ENCODE measurements at places on chromosomes 1 and 21.

DNA sequence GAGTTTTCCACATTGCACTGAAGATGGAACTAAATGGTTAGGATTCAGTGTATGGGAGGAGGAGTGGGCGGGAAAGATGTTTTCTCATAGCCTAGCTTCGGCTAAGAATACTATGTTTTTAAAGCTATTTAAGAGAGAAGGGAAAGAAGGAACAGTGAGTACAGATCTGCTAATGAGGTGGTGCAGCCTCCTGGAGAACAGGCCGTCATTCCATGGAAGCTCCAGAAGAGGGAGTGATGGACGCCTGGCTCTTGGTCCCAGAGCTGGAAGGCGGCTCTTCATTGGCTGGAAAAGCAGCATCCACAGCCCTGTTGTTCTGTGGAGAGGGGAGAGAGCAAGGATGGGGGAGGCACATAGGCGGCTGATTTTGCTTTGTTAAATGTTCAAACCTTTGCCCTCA, 6.9 kb downstream of the CAMK1G start:
- DNase-seq = no peak

GRCh38 chr1:21939650-21940374, 2.7 kb upstream of the HSPG2 start:
- peak; percentile 91 for DNase-seq

DNA sequence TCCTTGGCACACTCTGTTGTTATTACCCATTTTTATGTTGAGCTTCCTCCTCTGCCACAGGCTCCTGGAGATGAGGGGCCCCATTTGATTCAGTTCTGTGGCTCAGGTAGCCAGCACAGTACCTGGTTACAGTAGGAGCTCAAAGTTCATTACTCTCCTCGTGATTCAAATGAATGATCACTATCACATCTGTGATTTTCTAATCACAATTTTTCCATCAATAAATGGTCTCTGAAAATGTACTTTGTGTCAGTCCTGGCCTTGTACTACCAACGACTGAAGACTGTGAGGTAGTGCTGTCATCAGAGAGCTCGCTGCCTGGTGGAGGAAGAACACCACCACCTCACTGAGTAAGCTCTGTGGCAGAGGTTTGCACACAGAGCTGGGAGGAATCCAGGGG, 106.8 kb upstream of the JUN start:
- DNase-seq = no peak

DNA sequence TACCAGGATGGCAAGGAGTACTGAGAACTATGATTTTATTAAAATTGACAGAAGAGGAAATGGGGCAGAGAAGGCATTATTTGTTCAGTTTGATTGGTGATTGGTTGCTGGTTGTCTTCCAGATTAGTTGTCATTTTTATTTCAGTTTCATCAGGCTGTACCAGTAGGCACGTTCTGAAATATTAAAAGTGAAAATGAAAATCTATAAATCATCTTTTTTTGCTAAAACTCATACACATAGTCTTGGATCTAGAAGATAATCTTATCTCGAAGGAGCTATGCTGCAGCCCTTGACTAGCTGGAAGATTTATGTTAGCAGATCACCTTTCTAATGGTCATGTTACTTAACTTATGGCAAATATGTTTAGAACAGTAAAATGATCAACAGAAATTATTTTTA, 29.0 kb downstream of the NEK7 start:
- DNase-seq = no peak

DNA sequence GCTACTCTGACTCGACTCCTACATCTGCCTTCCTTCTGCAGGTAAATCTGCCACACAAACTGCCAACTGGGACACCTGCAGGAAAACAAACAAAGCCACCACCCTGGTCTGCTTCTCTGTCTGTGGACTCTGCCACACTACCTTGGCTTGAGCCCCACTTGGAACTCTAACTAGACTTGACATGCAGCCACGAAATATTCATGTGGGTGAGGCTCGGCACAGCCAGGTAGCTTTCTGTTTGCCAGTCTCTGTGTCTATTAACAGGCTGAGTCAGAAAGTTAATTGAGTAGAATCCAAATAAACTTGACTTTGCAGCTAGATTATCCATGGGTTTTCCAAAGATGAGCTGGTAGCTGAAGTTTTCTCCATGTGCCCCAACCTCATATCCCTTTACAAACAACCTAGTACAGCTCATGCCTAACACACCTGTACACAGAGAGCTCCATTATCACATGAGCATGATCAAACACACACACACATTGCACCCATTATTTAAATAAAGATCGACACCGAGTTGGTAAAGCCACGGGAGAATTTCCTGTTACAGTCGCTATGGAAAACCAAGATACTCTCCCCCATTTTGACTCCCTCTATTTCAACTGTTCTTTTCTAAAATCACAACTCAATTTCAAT, 808 bp downstream of the C1orf116 start:
- no peak for DNase-seq

GRCh38 chr1:245001252-245001651, 136.9 kb upstream of the HNRNPU start:
- no peak for DNase-seq

- no peak for DNase-seq
Measured at GRCh38 chr1:230853731-230854130, 14.6 kb downstream of the C1orf198 start.

DNA sequence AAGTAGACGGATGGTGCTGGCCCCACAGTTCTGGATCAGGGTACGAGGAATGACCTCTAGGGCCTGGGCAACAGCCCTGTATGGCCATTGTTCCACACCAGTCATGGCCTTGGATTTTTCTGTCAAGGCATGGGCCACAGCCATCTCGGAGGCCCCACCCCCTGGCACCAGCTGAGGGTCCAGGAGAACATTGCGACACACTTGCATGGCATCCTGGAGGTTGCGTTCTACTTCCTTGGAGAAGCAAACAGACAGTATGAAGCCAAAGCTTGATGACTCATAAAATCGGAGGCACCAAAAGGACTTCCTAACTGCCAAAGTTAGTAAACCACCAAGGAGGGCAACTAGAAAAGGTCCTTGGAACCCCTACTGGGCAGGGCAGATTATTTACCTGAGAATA, 11.9 kb upstream of the VHLL start:
- DNase-seq = peak; percentile 70

DNA sequence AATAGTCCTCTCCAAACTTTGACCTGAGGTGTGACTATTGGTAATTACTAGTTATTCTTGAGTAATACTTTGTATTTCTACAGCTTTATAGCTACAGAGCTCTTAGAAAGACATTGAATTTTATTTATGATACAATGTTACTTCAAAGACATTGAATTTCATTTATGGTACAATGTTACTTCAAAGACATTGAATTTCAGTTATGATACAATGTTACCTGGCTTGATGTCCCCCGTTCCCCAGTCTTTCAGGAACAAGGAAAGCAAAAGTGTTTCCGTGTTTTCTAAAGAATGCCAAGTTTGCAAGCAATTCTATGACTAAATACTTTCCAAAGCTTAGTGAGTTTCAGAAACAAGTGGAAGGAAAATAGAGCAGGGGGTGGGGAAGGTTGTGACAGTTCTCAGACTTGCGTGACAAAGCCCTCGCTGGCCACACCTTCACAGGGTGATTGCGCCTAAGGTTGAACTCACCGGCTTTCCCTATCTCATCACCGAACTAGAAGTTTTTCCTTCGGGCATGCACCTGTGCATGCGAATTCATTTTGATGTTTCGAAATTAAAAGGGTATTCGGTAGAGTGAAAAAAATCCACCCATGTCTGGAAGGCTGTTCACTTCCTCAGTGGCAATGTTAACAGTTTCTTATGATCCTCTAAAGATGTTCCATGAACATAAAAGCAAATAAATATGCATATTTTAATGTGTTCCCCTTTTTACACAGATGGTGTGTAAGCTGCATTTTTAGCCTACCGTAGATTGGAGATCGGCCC, 909 bp upstream of the PAXBP1 start:
- peak; percentile 20 for DNase-seq

- no peak for DNase-seq
Measured at GRCh38 chr1:92410706-92411105, 76.0 kb downstream of the GFI1 start.

GRCh38 chr1:180563026-180563827, 4.5 kb downstream of the OVAAL start:
- no peak for DNase-seq

- DNase-seq = no peak
Measured at GRCh38 chr1:219498666-219499065, 114.2 kb downstream of the ZC3H11B start.

GRCh38 chr1:109356915-109357314, 40.8 kb downstream of the SORT1 start:
- DNase-seq = no peak

- DNase-seq = no peak
Measured at GRCh38 chr1:232613752-232614381, 16.1 kb downstream of the SIPA1L2 start.

- peak; percentile 57 for DNase-seq
Measured at GRCh38 chr1:159937054-159937750, 8.2 kb downstream of the IGSF9 start.

DNA sequence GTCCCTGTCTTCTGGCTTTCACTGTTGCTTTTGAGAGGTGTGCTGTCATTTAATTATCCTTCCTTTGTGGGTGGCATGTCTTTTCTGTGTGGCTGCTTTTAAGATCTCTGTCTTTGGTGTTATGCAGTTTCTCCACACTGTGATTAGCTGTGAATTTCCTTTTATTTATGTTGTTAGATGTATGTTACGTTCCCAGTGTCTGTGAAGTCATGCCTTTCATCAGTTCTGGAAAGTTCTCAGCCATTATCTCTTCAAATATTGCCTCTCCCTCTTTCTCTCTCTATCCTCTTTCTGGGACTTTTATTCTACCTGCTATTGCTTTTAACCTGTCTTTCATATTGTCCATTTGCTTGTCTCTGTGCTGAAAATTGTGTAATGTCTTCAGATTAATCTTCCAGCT, 21.0 kb upstream of the CSF3R start:
- no peak for DNase-seq

- DNase-seq = peak; percentile 64
Measured at GRCh38 chr1:114345930-114346479, 165.0 kb downstream of the TRIM33 start.

DNA sequence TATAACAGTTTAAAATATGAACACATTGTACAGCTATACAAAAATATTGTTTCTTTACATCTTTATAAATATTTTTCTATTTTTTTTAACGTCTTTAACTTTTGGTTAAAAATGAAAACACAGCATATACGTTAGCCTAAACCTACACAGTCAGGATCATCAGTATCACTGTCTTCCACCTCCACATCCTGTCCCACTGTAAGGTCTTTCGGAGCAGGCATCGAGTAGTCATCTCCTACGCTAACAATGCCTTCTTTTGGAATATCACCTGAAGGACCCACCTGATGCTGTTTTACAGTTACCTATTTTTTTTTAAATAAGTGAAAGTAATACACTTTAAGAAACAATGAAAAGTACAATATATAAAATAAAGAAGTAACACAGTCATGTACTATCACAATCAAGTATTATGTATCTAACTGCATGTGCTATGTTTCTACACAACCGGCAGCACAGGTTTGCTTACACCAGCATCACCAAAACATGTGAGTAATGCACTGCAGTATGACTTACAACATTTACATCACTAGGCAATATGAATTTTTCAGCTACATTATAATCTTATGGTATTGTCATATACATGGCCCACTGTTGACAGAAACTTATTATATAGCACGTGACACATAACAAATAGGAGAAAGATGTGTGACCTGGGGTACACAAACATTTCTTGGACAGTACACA, 254.4 kb downstream of the AKT3 start:
- no peak for DNase-seq

All from Kasumi-1 (cell line).